Stimulated activated CD4-positive, alpha-beta T cell treated with anti-CD3 and anti-CD28 coated beads, Interleukin-2, amount 100 ng/mL, for 48 hours (primary cell): ENCODE measurements at places on chromosomes 11 and 22.
A peak's percentile ranks its signal among the peaks of the same experiment; 100 is the strongest.

DNA sequence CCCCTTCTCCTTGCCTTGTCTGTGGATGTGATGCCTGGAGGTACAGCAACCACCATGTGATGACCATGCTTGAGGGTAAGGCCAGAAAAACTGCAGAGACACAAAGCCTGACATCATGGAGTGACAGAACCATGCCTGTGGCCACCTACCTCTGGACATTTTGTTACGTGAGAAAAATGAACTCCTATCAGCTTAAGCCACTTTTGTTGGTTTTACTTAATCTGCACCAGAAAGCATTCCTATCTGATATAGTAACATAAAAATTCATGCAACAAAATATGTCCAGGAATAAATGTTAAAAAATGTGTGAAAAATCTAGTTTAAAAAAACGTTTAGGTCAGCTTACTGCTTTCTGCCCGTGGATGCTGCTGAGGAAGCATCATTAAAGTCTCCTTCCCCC, 42.6 kb upstream of the P4HA3 start:
- no peak for DNase-seq

DNA sequence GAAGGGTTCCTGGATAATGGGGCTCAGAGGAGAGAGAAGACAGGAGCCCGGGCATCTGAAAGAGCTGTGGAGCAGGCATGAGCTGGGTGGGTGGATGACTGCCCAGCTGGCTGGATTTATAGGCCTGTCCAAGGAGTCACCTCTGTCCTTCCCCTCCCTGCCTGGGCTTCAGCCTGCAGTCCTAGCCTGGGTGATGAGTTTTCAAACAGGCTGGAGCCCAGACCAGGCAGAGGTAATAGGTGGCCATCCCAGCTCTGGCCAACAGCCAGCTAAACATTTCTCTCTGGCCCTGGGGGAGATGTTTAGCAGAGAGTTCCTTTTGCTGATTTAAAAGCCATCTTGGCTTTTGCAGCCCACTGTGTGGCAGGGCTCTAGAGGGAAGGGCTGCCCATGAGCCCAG, 5.4 kb downstream of the C11orf96 start:
- DNase-seq, result no peak

- DNase-seq, result no peak
These were observed 361.5 kb downstream of the CTTN start for GRCh38 chr11:70759846-70760245.

- DNase-seq, result no peak
These were observed 135.2 kb downstream of the RRAS2 start for GRCh38 chr11:14223636-14224288.

DNA sequence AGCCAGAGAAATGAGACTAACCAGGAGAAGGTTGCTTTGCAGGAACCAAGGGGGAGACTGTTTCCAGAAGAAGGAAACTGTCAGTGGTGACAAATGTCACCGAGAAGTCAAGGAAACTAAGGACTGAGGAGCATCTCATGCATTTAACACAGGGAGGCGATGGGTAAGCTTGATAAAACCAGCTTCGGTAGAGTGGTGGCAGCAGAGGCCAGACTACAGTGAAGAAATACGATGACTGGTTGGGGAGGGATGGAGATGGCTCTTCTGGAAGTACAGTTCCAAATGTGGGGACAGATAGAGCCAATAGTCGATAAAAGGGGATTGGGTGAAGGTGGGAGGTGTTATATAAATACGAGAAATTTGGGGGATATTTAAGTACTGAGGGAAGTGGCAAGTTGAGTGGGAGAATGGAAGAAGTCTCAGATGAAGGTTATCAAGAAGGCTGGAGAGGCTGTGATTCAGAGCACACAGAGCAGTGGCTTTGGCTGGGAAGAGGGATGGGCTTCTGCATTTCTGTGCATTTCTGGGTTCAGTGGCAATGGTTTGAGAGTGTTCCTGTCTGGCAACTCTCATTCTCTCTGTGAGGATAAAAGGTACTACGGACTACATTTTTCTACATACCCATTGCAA, 29.2 kb downstream of the SC5D start:
- peak; percentile 19 for DNase-seq

DNA sequence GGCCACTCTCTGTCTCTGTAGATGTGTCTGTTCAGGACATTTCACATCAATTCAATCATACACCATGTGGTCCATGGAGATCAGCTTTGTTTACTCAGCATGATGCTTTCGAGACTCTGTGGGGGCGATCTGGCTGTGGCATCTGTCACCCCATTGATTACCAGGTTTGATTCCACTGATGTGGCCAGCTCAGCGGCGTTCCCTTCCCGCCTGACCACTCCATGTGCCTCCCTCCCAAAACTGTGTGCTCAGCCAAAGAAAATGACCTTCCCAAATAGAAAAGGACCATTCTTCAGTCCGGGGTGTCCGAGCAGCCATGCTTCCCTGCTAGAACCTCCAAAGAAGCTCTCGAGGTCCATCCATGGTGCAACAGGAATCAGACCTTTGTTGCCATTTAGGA, 89.1 kb downstream of the BRD1 start:
- no peak for DNase-seq

DNA sequence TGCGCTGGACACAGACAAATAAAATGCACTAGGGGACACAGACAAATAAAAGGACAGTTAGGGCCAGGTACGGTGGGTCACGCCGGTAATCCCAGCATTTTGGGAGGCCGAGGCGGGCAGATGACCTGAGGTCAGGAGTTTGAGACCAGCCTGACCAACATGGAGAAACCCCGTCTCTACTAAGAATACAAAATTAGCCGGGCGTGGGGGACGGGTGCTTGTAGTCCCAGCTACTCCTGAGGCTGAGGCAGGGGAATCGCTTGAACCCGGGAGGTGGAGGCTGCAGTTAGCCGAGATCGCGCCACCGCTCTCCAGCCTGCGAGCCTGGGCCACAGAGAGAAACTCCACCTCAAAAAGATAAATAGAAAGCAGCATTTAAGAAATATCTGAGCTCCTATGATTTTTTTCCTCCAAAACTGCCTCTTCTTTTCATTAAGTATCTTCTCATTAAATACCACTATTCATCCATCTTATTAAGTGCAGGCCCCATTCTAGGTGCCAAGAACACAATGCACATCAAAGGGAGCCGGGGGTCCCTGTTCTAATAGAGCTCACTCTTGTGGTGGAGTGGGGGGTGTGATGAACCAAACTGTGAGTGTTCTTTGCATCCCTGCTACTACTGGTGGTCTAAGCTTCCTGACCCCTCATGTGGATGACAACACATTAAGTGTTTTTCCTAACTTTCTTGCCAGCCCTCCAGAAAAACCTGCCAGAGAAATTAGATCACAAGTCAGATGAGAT, 766 bp upstream of the ZNHIT2 start:
- no peak for DNase-seq
